ENCODE measurements at places on chromosomes 2 and 18.
A peak's percentile ranks its signal among the peaks of the same experiment; 100 is the strongest.

DNA sequence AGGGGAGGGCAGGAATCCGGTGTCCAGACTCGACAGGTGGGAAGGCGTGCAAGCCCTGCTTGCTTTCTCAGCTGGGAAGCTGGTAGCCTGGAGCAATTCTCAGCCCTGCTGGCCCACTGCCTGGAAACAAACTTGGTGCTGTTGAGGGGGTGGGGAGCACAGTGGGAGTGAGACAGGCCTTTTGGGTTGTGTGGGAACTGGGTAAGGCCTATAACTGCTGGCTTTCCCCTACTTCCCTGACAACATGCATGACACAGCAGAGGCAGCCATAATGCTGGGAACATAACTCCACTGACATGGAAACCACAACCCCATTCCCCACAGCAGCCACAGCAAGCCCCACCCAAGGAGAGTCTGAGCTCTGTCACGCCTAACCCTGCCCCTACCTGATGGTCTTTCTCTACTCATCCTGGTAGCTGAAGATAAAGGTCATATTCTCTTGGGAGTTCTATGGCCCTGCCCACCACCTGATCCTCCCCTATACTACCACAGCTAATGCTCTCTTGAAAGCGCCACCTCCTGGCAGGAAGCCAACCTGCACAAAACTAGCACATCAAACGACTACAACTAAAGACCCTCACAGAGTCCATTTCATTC, 122.9 kb upstream of the ACVR1C start:
- DNase-seq, result no peak

DNA sequence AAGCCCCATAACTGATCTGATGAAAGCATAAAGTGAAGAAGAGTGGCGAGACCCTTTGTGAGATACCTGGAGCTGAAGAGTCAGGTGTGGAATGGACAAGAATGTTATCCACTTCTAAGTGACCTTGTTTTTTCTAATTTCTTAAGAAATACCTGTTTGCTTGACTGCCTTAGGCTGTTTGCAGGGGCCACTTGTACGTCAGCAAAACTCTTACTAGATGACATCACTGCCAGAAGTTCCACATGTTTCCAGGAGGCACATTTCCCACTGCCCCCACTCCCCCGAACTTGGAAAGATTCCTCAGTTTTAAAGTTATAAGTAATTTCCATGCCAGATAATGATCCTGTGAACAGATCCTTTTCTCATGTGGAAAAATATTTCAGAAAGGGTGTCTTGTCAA, 8.0 kb downstream of the EPAS1 start:
- DNase-seq, result no peak

DNA sequence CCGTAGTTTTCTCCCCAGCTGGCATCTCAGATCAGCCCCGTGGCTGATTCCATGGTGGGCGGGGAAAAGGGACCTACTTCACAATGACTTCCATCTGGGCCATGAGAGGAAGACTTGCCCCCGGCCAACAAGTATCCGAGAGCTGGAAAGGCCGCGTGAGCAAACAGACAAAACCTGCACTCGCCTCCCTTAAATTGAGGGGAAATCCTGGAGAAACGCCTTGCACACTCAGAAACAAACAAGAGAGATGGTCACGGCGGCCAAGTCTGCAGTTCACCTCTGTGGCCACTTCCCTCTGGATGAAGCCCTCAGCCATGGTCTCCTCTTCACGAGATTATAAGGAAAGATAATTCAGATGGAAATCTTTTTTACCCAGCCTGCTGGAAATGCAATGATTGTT, 39.4 kb upstream of the TPO start:
- no peak for DNase-seq

GRCh38 chr2:37295469-37296073, 29.1 kb downstream of the PRKD3 start:
- no peak for DNase-seq

DNA sequence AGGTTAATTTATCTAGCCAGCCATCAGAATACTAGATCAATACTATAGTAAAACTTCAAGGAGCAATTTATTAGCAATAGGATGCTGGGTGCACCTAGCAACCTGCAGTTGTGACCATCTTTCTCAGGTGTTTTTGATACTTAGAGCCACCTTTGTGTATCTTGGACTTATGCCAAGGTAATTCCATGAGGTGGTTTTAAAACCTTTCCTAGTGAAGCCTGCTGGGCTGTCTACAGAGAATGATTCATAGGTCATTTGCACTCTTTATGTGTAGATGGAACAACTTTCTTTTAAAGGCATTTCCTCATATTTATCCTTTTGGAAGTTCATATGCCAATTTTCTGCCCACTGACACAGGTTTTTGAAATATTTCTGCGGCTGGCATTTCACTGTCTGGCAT, 1030.1 kb upstream of the POU3F3 start:
- DNase-seq, result no peak

DNA sequence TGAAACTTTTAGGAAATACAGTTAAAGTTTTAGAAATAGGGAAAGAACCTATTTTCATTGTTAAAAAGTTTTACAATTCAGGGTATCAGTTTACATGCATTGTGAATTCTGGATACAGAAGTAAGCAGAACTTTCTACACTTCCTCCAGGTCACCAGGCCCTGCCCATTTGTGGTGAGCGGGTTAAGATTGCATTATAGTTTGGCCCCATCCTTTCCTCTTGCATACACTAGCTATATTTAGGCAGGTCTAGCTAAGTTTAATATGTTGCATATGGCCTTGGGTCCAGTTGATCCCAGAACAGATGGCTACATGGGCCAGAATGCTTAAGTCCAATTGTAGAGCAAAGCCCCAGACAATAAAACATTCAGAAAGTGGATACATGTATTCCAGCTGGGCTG, 4.8 kb downstream of the VWA3B start:
- DNase-seq, result no peak

GRCh38 chr2:68645523-68645922, 2.1 kb downstream of the PROKR1 start:
- no peak for DNase-seq

GRCh38 chr2:23546913-23547312, 161.9 kb downstream of the KLHL29 start:
- DNase-seq, result no peak

GRCh38 chr2:198444800-198445287, 640.5 kb downstream of the PLCL1 start:
- no peak for DNase-seq

- DNase-seq, result no peak
Measured at GRCh38 chr2:20953146-20953824, 90.6 kb downstream of the APOB start.

DNA sequence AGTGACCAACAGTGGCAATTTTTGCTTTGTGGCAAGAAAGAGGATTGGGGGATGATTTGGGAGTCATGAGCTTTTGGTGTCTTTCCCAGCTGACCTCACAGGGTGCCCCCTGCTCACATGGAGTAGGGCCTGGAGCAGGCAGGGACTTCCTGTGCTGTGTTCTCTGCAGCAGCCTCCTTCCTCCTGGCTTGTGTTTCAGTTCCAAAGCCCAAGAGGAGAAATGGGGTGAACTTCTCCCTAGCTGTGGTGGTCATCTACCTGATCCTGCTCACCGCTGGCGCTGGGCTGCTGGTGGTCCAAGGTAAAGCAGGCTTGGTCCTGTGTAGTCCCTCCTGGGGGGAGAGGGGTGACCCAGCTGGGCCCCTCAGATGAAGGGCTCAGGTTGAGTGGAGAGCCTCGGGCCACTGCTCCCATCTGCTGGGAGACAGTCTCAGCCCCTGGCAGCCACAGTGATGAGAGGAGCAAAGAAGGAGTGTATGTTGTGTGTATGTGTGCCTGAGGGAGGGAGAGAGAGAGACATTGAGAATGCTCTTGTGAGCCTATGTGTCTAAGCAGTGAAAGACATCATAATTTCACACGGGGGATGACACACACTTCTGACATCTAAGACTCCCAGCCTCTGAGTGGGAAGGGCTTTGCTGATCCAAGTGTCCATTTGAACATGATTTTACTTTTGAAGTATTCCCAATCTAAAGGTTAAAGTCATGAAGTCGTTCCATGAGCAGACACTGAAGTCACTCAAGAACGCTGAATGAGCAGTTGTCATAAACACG, 27.2 kb downstream of the MARCO start:
- DNase-seq, result no peak

- DNase-seq, result peak; percentile 83
Measured at GRCh38 chr2:26355038-26355995, 8.7 kb upstream of the ADGRF3 start.

- DNase-seq, result no peak
Measured at GRCh38 chr2:213104092-213104902, 47.1 kb downstream of the IKZF2 start.

GRCh38 chr2:126661702-126662500, 5.9 kb downstream of the GYPC start:
- no peak for DNase-seq

DNA sequence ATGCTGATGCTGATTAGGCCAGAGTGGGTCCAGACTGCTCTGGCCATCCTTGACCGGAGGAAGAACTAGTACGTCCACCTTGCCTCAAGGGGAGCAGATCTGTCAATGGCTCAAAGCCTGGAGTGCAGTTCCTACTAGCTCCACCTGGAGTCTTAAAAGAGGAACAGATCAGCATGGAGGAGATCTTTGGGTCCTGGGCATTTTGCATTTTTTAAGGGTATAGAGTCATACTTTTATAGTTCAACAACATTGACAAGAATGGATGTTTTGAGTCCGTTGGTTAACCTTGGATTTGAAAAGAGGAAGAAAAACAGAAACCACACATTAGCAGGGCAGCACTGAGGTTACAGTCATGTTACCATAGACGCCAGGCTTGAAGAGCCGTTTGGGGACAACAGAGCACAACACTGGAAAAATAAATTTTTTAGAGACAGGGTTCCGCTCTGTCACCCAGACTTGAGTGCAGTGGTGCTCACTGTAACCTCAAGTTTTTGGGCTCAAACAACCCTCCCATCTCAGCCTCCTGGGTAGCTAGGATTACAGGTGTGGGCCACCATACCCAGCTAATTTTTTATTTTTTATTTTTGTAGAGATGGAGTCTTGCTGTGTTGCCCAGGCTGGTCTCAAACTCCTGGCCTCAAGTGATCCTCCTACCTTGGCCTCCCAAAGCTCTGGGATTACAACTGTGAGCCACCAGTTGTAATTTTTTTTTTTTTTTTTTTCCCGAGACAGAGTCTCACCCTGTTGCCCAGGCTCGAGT, 78.5 kb downstream of the PRKCE start:
- no peak for DNase-seq

- DNase-seq, result no peak
Measured at GRCh38 chr2:146265656-146266055, 1579.2 kb upstream of the ACVR2A start.

- DNase-seq, result no peak
Measured at GRCh38 chr2:20937353-20937752, 106.5 kb downstream of the APOB start.

DNA sequence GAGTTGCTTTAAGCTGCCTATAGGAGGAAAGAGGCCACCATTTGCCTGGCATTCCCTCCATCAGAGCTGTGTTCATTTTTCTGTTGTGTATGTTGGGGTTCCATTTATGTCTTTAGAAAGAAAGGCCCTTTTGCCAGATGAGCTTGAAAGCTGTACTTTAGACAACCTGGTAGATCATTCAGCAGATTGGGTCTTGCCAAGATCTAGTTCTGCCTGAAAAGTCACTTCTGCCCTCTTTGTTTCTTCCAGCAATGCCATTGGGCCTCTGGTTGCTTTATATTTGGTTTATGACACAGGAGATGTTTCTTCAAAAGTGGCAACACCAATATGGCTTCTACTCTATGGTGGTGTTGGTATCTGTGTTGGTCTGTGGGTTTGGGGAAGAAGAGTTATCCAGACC, 14.4 kb downstream of the SLC20A1 start:
- DNase-seq, result no peak

DNA sequence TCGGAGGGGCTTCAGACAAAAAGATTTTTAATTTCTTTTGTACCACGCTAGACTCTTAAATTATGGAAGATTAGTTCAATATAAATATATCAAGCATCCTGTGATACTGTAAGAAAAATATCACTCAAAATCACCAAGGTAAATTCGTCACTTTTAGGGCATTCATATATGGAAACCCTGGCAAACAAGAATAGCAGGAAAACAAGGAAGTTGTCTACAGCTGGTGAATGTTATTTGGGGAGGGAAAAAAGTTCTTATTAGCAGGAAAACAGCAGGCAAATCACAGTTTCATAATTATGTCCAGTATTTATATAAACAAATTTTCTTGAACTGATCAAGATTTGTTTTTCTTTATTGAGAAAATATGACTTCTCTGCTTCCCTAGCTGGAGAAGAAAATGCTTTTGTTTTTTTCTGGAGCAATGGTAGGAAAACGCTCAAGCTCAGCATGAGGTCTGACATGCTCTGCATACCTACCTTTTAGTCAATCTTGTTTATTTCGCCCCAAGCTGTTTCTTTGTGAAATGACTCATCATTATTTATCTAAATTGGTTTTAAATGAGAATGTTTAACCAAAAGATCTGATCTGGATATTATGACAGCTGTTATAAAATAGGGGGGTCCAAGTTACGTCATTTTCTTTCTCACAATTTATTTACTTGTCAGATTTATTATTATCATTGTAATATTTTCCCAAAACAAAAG, 14.7 kb downstream of the LINC00305 start:
- DNase-seq, result no peak

DNA sequence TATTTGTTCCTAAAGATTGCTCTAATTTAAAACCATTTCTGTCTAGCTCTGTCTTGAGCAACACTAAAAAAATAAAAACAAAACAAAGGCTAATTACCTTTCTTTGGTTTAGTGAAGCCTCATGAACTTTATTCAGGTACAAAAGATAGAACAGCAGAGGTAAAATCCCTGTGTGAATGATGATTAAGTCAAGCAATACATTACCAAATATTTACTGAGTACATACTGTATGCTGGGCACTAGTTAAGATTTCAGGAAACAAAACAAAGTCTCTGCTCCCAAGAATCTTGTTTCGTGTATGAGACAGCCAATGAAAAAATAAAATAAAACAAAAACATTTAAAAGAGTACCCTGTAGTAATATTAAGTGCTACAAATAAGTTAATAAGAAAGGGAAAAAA, 257.5 kb downstream of the RND3 start:
- DNase-seq, result no peak

DNA sequence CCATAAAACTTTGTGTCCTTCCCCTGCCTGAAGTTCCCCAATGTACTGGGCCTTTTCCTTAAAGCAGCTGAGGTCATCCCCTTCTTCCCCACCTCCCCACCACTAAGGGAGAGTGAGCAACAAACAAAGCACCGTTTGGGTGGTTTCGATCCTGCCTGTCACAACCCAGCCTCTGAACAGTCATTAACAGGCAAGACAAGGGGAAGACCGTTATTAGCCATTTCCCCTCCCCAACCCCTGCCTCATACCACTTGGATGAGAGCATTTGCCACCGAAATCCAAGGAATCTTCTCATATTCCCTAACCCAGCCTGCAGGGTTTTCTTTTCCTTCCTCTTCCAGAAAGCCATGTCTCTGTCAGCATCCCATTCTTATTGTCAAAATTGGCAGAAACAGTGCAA, 65.6 kb downstream of the STRADB start:
- no peak for DNase-seq

- no peak for DNase-seq
Measured at GRCh38 chr2:49004036-49004626, 150.2 kb downstream of the FSHR start.

- DNase-seq, result no peak
Measured at GRCh38 chr2:137862651-137863050, 101.6 kb upstream of the HNMT start.

GRCh38 chr2:100247256-100248043, 74.9 kb downstream of the LONRF2 start:
- no peak for DNase-seq

Data from SW 1271 (cell line).